ENCODE measurements at places on chromosomes 2 and 18.

GRCh38 chr18:58254873-58255511 is 211.0 kb downstream of the NEDD4L start:
- DNase-seq = no peak

GRCh38 chr2:102114851-102115497 is 27.6 kb upstream of the IL1R1 start:
- DNase-seq = peak; percentile 74

GRCh38 chr18:74152857-74153256 is 4.5 kb downstream of the TIMM21 start:
- no peak for DNase-seq

- no peak for DNase-seq
These were observed 188.0 kb upstream of the DCC start for GRCh38 chr18:52152036-52152435.

- DNase-seq = no peak
These were observed 133.6 kb upstream of the APCDD1 start for GRCh38 chr18:10320791-10321190.

GRCh38 chr2:70712916-70713315 is 55.1 kb downstream of the ADD2 start:
- no peak for DNase-seq

- DNase-seq = peak; percentile 13
These were observed 27.4 kb downstream of the ASB18 start for GRCh38 chr2:236236559-236237452.

DNA sequence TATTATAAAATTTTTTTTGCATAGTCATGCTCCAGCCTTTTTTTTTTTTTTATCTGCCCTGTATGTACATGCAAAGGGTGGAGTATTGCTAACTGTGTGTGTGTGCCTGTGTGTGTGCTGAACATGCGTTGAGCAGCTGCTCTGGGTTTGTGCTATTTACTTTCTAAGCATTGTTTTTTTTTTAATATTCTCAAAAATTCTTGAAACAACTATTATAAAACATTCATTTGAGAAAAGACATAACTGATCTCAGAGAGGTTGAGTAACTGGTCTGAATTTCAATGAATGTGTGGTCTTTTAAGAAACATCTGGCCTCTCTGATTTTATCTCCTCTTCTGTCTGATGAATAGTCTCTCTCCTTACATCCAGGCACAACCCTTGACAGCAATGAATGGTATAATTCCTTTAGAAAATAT is 366.0 kb upstream of the SLC14A2 start:
- peak; percentile 41 for DNase-seq

DNA sequence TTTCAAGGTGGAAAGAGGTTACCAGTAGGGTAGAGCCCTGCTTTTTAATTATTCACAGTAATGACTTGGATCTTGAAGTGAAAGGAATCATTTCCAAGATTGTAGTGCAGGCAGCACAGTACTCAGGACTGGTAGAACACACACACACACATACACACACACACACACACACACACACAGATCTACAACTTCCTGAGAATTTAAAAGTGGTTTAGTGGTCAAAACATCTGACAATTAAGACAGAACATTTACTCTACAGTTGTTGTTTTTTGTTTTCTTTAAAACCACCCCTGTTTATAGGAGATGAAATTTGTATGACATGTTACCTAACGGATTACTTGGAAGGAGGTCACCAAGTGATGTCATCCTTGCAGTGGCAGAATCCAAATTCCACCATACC is 146.7 kb upstream of the VRK2 start:
- no peak for DNase-seq

- no peak for DNase-seq
These were observed 345.6 kb downstream of the MYCN start for GRCh38 chr2:16285813-16286510.

- DNase-seq = no peak
These were observed 238.6 kb upstream of the PARD3B start for GRCh38 chr2:204306667-204307066.

DNA sequence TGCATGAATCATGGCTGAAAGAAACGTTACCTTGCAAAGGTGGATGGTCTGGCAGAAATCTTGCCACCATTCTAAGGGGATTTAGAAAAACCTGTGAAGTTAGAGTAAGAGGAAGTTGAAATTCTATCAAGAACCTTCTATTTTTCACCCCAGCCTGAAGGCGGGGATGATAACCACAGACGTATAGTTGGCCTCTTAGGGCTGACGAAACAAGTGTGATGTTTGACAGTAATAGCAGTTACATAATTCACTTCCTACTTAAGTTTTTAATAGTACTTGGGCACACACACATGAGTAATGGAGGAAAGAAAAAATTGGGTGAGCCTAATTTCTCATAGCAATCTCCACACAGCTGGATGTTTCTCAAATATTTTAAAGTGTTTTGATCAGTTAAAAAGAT is 336.6 kb upstream of the SALL3 start:
- no peak for DNase-seq

DNA sequence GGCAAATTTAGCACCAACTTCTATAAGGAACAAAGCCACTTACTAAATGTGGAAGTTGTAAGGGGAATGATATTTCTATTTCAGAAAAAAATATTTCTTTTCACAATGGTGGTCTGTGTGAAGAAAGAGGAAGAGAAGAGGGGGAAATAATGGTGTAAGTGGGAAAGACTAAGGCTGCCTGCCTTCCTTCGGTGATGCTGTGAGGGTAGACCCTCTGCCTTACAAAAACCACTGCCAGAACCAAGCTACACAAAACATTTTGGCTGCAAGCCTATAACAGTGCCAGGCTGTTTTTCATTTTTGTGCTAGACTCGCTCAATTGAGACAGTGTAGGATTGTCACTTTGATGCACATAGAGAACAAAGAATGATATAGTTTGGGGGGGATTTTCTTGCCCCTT is 286.6 kb downstream of the ZEB2 start:
- no peak for DNase-seq

GRCh38 chr2:133892352-133892913 is 324.2 kb upstream of the NCKAP5 start:
- no peak for DNase-seq

- no peak for DNase-seq
These were observed 7.1 kb downstream of the UNC50 start for GRCh38 chr2:98615481-98615880.

- DNase-seq = no peak
These were observed 33.8 kb downstream of the TEX44 start for GRCh38 chr2:231626449-231626848.

DNA sequence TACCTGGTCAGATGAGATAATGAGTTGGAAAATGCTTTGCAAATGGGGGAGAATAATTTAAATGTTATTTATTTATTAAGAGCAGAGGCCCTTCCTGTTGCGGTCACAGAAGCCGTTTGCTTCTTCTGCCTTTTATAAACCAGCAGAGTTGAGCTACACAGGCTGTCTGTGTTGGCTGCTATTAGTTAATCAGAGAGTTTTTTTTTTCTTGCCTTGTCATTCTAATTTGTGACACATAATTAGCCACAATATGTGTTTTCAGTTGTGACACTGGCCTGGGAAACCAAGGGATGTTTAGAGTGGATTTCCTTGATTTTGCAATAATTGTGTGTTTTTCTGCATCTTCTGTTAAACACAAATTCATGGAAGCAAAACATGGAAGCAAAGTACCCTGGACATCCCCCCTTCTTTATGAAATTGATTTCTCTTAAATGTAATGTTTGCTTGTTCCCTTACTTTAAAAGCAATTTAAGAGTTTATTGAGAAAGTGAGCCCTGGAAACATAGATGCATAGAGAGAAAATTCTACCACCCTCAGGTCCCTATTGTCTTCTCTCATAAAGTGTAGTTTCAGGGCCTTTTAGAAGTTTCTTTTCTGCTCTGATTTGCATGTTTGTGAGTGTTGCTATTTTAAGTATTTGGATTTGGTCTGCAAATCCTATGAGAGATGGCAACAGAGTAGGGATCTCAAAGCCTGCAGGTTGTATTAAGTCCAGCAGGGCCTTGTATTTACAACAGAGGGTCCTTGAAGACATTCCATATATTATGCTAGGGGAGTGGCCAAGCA is 22.8 kb upstream of the IL37 start:
- no peak for DNase-seq

- peak; percentile 47 for DNase-seq
These were observed 506.1 kb upstream of the FAM98A start for GRCh38 chr2:34105006-34105767.

- DNase-seq = peak; percentile 11
These were observed 83.7 kb downstream of the TTC32 start for GRCh38 chr2:19818039-19818438.

- DNase-seq = no peak
These were observed 38.4 kb upstream of the ZNF236 start for GRCh38 chr18:76783786-76784484.

DNA sequence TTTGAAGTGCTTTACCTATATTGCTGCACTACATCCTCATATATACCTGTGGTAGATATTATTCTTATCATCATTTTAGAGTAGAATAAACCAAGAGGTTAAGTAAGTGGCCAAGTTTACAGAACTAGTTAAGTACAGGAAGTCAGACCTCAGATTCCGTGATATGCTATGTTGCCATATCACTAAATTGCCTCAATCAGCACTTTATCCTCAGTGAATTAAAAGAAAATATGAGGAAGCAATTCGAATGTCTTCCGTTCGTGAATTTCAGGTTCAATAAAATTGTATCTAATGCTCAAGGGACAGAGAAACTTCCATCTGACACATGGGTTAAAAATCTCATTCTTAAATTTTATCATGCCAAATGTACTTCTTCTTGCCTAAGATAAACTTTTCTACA is 848.6 kb downstream of the CPS1 start:
- DNase-seq = no peak

DNA sequence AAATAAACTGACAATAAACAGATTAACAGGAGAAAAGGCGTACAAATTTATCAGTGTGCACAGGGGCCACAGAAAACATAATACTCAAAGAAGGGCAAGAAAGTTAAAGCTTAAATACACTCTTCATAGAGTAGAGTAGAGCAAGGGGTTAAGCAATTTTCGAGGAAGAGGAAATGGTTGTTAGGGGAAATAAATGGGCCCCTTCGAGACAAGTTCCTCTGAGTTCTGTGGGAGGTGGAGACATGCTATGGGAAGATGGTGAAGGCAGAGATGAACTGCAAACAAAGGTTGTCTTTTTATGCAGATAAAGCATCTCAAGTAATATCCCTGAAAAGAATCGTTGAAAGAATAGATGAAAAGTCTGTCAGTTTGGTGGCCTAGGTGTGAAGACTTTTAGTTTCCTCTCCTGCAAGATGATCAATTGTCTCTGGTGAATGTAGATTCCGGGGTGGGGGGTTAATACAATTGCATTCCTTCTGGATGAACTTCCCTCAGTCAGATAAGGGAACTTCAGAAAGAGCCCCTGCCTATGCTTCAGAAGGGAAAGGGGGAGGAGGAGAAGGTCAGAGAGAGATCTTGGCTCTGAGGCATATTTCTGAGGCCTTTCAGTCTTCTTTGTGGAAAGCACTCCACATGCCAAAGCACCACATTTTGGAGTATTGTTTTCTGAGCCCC is 127.0 kb downstream of the METTL4 start:
- DNase-seq = peak; percentile 9

DNA sequence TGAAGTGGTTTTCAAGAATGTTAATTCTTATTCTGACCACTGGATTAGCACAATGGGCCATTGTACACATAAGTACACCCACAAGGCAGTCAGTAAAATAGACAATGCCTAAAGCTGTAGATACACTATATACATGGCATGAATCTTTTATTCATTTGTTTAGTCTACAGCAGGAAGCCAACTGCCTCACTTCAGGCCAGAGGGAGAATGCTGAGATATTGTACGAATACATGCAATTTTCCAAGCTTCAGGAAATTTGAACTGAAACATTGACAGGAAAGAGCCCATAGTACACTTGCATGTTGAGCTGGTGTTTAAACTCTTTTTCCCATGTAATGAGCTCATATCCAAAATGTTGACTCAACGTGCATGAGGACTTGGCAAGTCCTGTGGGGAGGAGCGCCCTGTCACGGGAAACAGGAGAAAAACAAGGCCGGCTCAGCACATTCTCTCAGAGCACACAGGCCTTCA is 111.6 kb upstream of the CYP1B1 start:
- DNase-seq = no peak

- DNase-seq = no peak
These were observed 403.5 kb downstream of the SETBP1 start for GRCh38 chr18:45084206-45084605.

DNA sequence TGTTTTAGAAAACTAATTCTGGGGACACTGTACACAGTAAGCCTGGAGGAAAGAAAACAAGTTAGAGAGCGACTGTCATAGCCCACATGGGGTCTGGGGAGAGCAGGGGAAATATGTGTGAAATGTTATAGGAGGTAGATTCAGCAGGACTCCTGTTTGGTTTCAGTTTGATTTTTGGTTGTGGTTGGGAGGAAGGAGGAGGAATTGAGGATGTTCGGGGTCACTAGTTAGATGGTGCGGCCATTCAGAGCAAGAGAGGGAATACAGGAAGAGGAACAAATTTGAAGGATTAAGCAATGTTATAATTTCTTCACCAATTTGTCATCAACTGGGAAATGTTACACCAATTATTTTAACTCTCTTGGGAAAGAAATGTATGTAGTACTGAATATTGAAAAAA is 25.1 kb downstream of the TTC39C start:
- DNase-seq = no peak

- DNase-seq = no peak
These were observed 7.0 kb downstream of the USP34 start for GRCh38 chr2:61463769-61464475.

DNA sequence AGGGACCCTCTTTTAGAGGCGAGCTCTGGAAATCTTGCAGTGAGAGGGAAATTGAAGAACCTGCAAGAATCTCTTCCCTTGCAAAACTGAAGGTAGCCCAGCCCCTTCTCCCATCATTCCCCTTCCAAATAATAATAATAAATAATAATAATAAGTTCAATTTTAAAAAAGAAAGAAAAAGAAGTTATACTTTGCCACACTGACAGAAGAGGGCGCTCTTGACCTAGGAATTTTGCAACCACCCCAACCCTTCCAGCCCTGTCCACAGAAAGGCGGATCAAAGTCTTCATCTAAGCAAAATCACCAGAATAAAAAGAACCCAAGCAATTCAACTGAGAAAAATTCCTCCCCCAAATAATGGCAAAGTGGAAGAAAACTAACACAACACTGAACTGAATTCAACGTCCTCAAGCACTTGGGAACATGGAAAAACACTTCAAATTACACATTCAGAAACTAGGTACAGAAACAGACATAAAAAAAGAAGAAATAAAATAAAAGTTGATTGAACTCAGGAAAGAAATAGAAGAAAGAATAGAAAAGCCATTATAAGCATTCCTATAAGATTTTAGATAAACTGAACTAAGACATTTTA is 98.9 kb upstream of the GLS start:
- DNase-seq = peak; percentile 85

DNA sequence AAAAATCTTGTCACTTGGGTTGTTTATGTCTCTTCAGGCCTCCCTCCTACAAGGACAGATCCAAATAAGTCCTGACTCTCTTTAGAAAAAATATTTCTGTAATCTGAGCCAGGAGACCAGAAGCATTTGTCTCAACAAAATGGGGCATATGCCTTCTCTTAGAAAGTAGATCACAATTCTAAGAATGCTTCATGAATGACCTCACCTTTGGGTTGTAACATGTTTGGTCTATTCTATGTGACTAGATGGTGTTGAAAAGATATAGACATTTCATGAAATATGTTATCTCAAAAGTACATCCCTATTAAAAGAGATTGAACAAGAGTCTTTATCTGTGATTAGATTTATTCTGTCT is 159.0 kb upstream of the SETBP1 start:
- DNase-seq = no peak

All from cardiac muscle cell (in vitro differentiated cells and primary cell).